ENCODE measurements at places on chromosomes 7 and 10.

DNA sequence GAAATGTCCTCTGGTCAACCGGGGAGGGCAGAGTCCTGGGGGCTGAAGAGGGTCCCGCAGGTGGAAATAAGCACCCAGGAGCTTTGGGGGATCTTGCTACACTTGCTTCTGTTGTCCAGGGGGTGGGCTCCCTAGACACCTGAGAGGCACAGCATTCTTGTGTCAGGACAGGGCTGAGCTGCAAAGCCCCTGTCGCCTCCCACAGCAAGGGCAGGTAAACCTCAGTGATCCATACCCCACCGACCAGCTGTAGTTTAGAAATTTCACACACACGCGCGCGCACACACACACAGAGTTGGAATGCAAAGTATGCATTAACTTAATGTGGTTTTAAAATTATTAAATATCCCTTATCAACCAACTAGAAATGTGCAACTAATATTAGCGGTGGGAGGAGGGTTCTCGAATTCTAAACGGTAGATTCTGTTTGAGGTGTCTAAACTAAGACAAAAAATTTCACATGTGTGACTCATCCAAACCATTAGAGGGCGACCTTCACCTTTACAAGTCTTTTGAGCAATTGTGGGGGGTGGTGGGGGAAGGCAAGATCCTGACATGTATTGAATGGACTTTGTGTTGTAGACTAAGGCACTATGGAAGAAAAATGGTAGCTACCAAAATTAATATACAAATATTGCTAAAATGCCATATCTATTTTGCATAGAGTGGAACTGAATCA, 34.3 kb upstream of the PTF1A start:
- DNase-seq, result no peak

- no peak for DNase-seq
Observed at GRCh38 chr10:1084011-1084950, 28.1 kb downstream of the WDR37 start.

DNA sequence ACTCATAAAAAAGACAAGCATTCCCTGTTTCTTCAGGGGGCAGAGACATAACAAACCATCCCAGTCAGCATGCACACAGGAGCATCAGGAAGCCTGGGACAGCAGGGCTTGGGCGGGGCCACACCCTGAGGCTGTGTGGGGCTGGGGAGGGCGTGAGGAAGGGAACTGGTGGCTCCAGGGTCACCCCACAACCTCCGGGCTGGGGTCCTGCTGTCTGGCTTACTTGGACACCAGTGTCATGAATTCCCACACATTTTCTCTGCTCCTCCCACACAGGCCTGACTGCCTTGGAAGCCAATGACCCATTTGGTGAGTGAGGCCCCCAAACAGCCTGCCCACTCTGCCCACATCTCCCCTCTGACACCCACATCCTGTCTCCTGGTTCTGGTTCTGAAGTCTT, 2.8 kb downstream of the FXYD4 start:
- DNase-seq, result no peak

DNA sequence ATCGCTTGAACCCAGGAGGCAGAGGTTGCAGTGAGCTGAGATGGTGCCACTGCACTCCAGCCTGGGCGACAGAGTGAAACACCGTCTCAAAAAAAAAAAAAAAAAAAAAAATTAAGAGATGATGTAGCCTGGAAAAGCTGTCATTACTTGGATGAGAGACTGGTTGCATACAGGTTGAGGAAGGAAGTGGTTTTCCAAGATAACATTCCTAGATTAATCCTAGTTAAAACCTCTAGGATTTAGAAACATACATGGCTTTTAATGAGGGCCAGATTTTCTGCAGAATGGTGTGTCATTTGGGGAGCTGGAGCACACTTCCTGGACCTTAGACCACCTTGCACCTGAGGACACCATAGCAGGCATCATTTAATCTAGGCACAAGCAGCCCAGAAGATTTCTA, 17.8 kb downstream of the VWA2 start:
- no peak for DNase-seq

DNA sequence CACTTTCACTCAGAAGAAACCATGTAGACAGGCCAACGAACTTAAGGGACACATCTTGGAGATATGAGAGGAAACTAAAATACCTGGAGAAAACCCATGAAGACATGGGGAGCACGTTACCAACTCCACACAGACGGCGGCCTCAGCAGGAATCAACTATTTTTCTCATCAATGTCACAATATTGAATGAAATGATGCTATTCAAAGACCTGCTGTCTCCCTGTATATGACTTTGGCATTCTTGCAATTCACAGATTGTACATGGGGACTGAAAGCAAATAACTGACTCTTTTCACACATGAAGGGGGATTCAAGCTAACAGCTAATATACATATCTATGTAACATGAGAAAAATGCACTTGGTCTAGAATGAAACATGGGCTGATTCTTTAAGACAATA, 869.0 kb downstream of the NXPH1 start:
- no peak for DNase-seq
